ENCODE measurements at places on chromosomes 7 and 10. TPM values are rescaled to one million over a fixed set of nuclear protein-coding genes. Genes with fewer than 3 reads are reported as not detected.

The HOXA5 gene
- 0.63 TPM for total RNA-seq

The CPA4 gene
- total RNA-seq: 9.8 TPM

The MNX1 gene
- 0.33 TPM for total RNA-seq

The C10orf67 gene
- 1.3 TPM for total RNA-seq

DNA sequence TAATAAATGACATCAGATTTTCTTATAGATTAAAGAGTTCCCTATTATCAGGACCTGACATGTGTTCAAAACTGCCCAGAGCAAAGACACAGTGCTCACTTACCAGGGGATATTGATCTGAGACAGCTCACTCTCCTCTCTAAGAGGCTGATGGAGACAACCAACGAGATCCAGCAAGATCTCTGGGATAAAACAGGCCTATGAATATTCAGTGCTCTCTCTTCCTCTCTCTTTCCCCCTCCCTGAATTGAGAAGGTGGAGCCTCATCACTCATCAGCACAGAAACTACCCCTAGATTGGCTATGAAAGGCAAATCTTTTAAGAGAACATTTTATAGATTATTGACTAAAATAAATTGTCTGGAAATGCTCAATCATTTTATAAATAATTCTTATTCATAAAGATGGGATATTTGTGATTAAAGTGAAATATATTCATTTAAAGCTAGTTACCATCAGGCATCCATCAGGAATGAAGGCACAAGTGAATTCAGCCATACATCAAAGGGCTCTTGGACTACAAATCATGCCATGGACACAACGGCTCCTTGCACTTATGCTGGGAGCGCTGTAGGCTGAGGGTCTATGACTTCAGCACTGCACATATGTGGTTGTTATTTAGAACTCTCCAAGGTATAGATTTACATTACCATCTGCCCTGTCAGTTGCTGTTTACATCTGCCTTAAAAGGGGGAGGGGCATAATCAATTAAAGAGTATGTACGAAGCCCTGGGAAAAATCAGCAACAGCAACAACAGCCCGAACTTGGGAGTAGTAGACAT lies 3.4 kb upstream of the PPP1R17 start:
- DNase-seq: no peak
- H3K27me3 ChIP-seq: peaks cover 48% of the 10 kb centered on the region
- H3K36me3 ChIP-seq: no peaks in the 10 kb centered on the region
- no peak overlapping the region for H3K4me3 ChIP-seq
- no peak overlapping the region for H3K27ac ChIP-seq
- H3K4me1 ChIP-seq: no peaks in the 10 kb centered on the region

GRCh38 chr10:67297637-67298181 lies 371.9 kb downstream of the LRRTM3 start:
- H3K27me3 ChIP-seq: no peaks in the 10 kb centered on the region
- no peak overlapping the region for H3K4me3 ChIP-seq
- H3K27ac ChIP-seq: no peak overlapping the region
- no peak for DNase-seq
- no peaks in the 10 kb centered on the region for H3K36me3 ChIP-seq

GRCh38 chr7:155860840-155861479 lies 48.7 kb upstream of the SHH start:
- H3K27ac ChIP-seq: peak overlapping the region; percentile 65
- DNase-seq: peak; percentile 92
- H3K36me3 ChIP-seq: no peaks in the 10 kb centered on the region
- 0 out of 2 replicates have a peak, but pooled peaks cover 7% of the 10 kb centered on the region for H3K27me3 ChIP-seq

DNA sequence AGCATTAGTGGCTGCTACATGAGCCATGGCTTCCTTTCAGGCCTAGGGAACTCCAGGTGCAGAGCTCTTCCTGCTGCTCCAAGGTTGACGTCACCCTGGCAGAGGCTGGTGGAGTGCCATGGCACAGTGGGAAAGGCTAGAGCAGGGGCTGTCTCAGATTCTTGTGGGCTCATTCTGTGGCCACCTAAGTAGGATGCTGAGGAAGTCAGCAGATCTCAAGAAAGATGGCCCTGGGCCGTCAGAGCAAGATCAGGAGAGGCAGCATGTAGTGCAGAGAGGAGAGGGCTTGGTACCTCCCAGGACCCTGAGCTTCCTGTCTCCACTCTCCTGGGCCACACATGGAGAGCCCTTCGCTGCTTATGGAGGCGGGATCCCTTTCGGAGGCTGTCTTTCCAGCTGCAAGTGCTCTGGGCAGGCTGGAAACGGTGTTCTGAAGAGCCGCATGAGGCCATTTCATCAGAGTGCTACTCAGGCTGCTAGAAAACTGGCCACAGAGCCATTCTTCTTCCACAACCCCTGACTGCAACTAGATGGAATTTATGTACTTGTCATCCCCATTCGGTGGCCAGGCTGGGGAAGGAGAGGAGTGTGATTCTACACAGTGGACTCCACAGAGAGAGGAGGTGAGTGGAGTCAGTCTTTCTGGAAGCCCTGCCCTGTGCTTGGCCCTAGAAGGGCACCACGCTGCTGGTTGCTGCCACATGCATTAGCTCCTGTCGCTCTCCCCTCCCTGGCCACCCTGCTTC lies 304.2 kb downstream of the RPS24 start:
- H3K4me3 ChIP-seq: no peak overlapping the region
- no peaks in the 10 kb centered on the region for H3K4me1 ChIP-seq
- H3K27me3 ChIP-seq: peaks cover 13% of the 10 kb centered on the region
- H3K27ac ChIP-seq: no peak overlapping the region

DNA sequence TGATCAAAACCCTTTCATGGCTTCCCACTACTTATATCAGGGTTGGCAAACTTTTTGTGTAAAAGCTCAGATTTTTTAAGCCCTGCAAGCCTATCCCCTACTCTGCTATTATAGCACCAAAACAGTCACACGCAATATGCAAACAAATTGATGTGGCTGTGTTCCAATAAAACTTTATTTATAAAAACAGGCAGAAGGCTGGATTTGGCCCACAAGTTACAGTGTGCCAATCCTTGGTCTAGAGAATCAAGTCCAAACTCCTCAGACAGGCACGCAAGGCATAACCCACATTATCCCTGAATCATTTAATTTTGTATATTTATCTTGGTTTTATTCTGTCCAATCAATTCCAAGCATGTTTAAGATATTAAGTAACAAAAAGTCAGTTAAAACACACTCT lies 71.9 kb downstream of the SGMS1 start:
- no peak overlapping the region for H3K27ac ChIP-seq
- no peaks in the 10 kb centered on the region for H3K27me3 ChIP-seq
- H3K36me3 ChIP-seq: no peaks in the 10 kb centered on the region
- DNase-seq: no peak

DNA sequence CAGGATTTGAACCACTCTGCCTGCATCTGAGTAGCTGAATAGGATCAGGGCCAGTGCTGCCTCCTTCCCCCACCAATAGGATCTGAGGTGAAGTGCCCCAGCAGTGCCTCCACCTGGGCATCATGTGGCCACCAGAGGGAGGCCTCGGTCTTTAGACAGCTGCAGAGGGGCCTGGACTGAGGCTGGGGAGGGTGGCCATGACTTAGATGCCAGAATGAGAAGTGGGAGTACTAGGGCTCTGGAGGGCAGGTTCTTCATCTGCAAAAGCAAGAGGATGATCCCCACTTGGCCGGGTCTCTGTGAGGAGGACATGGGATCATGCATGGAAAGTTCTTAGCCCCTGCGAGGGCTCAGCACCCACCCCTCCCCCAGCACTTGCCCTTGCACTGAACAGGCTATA lies 56.9 kb downstream of the NEUROG3 start:
- H3K27me3 ChIP-seq: no peaks in the 10 kb centered on the region
- H3K4me3 ChIP-seq: no peak overlapping the region
- H3K36me3 ChIP-seq: no peaks in the 10 kb centered on the region
- no peaks in the 10 kb centered on the region for H3K4me1 ChIP-seq
- H3K27ac ChIP-seq: no peak overlapping the region

DNA sequence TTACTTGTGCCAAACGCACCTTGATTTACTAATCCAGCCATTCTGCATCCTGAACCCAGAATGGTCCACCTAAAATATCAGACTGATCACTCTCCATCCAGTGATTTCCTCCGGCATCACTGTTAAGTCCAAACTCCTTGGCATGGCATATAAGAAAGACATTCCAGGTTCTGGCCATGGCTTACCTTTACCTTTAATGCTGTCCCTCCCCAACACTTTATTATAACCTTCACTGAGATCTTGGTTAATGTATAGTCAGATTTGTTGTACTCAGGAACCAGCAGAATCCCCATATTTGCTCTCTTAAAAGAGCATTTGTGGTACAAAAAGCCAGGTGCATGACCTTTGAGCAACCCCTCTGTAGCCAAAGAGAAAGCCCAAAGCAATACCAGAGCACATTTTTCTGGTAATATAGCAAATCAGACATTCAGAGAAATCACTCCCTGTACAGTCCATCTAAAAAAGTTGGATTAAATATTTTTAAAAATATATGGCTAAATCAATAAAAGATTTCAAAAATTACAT lies 10.2 kb downstream of the UMAD1 start:
- H3K36me3 ChIP-seq: no peaks in the 10 kb centered on the region
- no peak overlapping the region for H3K27ac ChIP-seq
- H3K4me3 ChIP-seq: no peak overlapping the region
- H3K4me1 ChIP-seq: no peaks in the 10 kb centered on the region

GRCh38 chr7:105766421-105767073 lies 109.9 kb downstream of the ATXN7L1 start:
- H3K27me3 ChIP-seq: no peaks in the 10 kb centered on the region
- H3K27ac ChIP-seq: no peak overlapping the region
- H3K36me3 ChIP-seq: 0 out of 2 replicates have a peak, but pooled peaks cover 3% of the 10 kb centered on the region
- DNase-seq: no peak
- H3K4me1 ChIP-seq: peaks cover 25% of the 10 kb centered on the region
- H3K4me3 ChIP-seq: no peak overlapping the region

GRCh38 chr7:54109501-54109900 lies 432.7 kb upstream of the VSTM2A start:
- H3K4me3 ChIP-seq: no peak overlapping the region
- no peaks in the 10 kb centered on the region for H3K4me1 ChIP-seq
- no peak overlapping the region for H3K27ac ChIP-seq
- no peak for DNase-seq

GRCh38 chr10:114499630-114500190 lies 95.4 kb upstream of the AFAP1L2 start:
- H3K27ac ChIP-seq: peak overlapping the region; percentile 68
- peaks cover 34% of the 10 kb centered on the region for H3K4me1 ChIP-seq
- H3K27me3 ChIP-seq: no peaks in the 10 kb centered on the region
- no peak overlapping the region for H3K4me3 ChIP-seq
- H3K36me3 ChIP-seq: no peaks in the 10 kb centered on the region

DNA sequence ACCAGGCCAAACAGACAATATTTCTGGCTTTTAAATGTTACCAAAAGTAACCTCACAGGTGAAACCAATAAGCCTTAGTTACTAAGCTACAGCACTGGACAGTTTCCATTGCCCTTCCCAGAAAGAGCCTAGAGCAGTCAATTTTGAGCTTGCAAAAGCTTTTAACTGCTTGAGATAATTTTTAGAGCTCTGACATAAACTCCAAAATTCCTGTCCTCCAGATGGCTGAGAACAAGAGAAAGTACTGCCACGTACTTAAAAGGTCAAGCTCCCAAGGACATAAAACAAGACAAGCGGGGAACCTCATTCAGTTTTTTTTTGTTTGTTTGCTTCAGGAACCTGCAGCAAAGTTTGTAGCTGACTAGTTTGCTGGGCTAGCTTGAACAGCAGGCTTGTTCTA lies 54.1 kb downstream of the BBS9 start:
- H3K27ac ChIP-seq: no peak overlapping the region
- DNase-seq: no peak
- H3K36me3 ChIP-seq: no peaks in the 10 kb centered on the region
- H3K4me1 ChIP-seq: no peaks in the 10 kb centered on the region
- no peak overlapping the region for H3K4me3 ChIP-seq

GRCh38 chr7:126608339-126608776 lies 644.4 kb downstream of the GRM8 start:
- H3K4me1 ChIP-seq: no peaks in the 10 kb centered on the region
- H3K27ac ChIP-seq: no peak overlapping the region

GRCh38 chr7:110521357-110521911 lies 569.5 kb upstream of the LRRN3 start:
- no peak for DNase-seq
- H3K4me3 ChIP-seq: no peak overlapping the region
- H3K27ac ChIP-seq: no peak overlapping the region
- H3K27me3 ChIP-seq: no peaks in the 10 kb centered on the region

DNA sequence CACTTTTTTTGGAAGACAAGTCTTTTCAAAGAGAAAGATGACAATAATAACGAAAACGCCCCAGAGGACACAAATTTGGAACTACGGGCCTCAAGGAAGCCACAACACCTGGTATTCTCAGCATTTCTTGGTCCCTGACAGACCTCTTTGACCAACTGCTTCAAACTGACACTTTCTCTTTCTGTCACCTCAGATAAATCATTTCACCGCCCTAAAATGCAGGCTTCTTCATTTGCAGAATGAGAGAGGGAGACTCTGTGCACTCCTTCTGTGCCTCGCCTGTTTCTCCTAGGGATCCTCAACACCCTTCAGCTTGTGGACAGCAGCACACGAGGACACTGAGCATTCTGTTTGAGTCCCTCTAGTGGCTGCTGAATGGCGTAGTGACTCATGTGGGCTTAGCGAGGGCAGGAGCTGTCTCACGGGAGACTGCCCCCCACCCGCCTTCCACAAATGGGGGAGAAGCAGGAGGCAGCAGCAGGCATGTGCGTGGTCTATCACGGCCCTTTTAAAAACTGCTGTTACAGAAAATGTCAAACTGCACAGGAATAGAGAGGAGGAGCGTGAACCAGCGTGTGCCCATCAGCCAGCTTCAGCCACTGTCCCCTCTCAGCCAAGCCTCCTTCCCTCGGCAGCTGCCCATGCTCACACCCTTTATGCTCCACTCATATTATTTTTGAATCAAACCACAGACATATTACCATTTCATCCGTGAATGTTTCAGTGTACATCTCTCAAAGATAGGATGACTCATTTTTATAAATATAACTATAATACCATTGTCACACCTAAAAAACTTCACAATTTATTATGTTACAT lies 41.4 kb downstream of the GSDME start:
- no peaks in the 10 kb centered on the region for H3K27me3 ChIP-seq
- no peaks in the 10 kb centered on the region for H3K36me3 ChIP-seq
- H3K4me1 ChIP-seq: peaks cover 8% of the 10 kb centered on the region
- DNase-seq: no peak

All from PC-9 (cell line).